Stimulated activated CD8-positive, alpha-beta memory T cell treated with anti-CD3 and anti-CD28 coated beads, Interleukin-4, amount 100 ng/mL, for 4 hours (primary cell): ENCODE measurements at places on chromosomes 7 and 10.

DNA sequence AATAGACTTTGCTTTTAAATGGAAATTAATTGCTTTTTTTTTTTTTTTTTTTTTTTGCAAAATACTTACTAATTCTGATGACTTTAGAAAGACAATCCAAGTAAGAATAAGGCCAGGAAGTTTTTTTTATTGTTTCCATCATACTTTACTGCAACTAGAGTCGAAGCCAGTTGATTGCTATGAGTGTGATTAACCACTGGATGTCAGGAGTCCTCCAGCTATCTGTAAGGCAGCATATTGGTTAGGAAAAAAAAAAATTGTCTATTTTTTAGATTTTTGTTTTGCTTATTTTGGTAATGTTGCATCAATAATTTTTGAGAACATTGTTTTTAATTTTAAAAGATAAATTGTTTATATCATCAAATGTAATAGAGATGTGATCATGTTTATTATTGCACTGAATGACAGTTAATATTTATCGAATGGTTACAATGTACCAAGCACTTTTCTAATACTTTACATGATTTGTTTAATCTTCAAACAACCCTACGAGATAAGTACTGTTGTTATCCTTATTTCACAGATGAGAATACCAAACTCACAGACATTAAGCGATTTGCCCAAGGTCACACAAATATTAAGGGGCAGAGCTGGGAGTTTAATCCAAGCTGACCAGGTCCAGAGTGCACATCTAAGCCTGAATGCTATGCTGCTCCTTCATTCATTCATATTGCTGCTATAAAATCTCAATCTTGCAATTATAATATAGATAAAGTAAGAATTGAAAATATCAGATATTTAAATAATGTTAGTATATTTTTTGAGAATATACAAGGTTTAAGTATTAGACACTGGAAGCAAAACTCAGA, 19.9 kb upstream of the LMOD2 start:
- no peak for DNase-seq

DNA sequence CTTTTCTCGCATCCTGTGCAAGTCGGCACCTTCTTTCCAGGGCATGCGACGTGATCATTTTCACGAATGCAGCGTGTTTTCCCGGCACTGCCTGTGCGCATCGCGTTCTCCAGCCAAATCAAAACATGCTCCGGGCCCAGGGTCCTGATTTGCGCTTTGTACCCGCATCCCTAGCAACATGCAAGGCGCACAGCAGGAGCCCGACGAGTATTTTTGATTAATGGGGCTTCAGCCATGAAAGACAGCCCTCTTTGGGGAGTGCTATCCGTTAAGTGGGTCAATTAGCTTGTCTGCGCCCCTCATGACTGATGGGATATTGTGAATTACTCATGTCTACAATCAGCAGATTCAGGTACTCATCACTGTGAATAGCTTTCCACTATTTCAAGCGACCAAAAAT, 243.3 kb upstream of the RNF32 start:
- no peak for DNase-seq

DNA sequence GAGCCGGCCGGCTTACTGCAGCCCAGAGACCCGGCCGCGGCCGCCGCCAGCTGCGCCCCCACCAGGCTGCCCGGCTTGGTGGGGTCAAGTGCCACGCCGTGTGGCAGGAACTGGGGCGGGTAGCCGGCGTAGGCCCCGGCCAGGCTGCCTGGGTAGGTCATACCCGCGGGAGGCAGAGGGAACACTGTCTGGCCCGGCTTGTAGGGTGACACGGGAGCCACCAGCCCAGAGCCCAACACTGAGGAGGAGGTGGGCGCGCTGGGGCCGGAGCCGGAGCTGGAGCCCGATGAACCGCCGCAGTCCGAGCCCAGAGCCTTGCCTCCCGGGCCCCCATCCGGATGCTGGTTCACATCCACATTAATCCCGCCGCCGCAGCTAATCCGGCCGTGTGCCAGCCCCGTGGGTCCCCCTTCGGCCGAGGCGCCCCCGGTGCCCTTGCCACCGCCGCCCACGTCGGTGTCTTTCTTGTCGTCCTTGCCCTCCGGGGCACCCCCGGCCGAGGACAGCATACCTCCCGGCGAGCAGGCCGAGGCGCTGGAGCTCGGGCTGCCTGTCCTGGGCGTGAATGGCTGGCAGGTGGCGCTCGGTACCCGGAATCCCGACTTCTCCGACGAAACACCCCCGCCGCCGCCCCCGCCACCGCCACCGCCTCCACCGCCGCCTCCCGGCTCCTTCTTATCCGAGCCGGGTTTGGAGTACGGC, 2.0 kb downstream of the ZNF503 start:
- DNase-seq = no peak

DNA sequence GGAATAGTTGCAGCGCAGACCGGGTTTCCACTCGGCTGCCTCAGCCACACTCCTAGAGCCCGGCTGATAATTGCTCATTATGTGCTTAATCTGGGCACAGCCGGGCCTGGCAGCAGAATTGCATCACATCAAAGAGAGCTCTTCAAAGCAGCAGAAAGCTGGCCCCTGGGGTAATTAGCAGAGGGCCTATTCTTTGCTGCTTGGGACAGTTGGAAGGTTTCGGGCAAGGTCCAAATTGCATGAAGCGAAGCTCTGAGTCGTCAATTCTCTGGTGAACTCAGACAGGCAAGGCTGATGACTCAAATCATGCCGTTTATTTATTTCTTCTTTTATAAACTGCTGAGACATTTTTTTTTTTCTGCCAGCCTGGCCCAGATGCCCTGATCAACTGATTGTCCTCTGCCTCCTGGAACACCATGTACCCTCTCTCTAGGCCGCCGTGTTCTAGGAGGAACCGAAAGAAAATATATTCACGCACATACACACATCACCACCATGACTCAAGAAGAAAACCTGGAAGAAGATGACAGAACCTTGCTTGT, 242.2 kb downstream of the RAB11FIP2 start:
- no peak for DNase-seq

- DNase-seq = no peak
Measured at GRCh38 chr10:118272767-118273166, 69.4 kb downstream of the FAM204A start.

GRCh38 chr10:21170216-21170615, 273.1 kb upstream of the NEBL start:
- no peak for DNase-seq

DNA sequence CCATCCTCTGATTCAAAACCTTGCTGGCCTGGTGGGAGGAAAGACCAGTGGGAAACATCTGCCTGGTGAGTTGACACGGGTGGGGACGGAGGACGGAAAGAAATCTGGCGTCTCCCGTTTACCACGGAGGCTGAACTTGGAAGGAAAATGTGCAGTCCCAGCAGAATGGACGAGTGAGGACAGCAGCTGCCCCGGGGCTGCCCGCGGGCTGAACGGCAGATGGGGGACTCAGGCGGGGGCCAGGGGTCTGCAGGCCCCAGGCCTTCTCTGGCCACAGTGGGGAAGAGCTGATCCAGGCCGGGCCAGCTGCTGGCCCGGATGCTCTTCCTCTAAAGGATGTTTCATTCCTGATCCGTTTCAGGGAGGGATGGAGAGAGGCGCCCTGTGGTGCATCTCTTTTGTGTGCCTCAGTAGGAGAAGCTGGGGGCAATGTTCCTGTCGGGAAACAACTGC, 147.5 kb upstream of the CHST15 start:
- DNase-seq = no peak

- no peak for DNase-seq
Measured at GRCh38 chr7:19284136-19284535, 138.9 kb upstream of the FERD3L start.

GRCh38 chr10:36647540-36647939, 477.9 kb upstream of the ANKRD30A start:
- no peak for DNase-seq

- DNase-seq = no peak
Measured at GRCh38 chr10:62640411-62640810, 164.1 kb upstream of the ADO start.

- no peak for DNase-seq
Measured at GRCh38 chr7:79282882-79283602, 170.4 kb downstream of the MAGI2 start.

- no peak for DNase-seq
Measured at GRCh38 chr7:3914051-3914775, 613.2 kb downstream of the SDK1 start.

GRCh38 chr7:158811461-158811860, 17.8 kb downstream of the ESYT2 start:
- no peak for DNase-seq

DNA sequence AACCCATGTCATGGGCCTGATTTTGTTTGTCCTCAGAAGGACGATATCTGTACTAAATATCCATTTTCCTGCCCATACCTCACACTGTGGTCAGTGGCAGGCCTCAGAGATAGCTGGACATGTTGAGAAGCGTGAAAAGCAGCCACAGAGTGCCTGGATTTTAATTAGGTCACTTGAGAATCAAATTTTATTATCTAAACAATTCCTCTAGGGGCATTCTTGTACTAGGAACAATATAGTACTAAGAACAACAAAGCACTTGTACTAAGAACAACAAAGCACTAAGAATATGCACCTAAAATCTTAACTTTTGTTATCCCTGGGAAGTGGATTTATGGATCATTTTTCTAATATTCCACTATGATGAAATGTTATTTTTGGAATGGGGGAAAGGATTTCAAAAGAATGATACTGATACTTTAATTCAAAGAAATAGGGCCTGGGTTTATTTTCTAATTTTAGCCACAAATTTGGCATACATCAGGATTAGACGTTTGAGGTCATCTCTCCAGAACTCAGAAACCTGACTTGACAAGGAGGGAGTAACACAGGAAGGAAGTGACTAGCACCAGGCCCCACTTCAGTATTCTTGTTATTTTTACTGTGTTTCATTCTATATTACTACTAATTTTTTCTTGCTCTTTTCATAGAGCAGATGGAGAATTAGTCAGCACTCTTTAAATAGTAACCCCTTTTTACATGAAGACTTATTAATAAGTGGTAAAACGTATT, 112.2 kb downstream of the EXOC4 start:
- no peak for DNase-seq

DNA sequence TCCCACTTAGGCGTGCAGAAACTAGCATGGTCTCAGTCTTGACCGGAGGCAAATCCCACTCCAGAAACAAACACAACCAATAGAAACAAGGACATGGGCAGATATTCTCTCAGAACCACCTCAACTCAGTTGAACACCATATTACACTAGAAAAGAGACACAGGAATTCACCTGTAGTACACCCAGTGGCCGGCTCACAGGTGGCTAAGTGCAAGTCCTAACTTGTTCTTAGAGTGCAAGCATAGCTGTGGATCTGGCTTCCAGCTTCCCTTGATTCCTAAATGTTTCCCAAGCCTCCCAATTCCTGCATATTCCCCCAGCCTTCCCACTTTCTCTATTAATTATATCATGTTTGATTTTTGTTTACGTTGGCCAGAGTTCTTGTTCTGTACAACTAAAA, 164.4 kb downstream of the TPK1 start:
- no peak for DNase-seq

DNA sequence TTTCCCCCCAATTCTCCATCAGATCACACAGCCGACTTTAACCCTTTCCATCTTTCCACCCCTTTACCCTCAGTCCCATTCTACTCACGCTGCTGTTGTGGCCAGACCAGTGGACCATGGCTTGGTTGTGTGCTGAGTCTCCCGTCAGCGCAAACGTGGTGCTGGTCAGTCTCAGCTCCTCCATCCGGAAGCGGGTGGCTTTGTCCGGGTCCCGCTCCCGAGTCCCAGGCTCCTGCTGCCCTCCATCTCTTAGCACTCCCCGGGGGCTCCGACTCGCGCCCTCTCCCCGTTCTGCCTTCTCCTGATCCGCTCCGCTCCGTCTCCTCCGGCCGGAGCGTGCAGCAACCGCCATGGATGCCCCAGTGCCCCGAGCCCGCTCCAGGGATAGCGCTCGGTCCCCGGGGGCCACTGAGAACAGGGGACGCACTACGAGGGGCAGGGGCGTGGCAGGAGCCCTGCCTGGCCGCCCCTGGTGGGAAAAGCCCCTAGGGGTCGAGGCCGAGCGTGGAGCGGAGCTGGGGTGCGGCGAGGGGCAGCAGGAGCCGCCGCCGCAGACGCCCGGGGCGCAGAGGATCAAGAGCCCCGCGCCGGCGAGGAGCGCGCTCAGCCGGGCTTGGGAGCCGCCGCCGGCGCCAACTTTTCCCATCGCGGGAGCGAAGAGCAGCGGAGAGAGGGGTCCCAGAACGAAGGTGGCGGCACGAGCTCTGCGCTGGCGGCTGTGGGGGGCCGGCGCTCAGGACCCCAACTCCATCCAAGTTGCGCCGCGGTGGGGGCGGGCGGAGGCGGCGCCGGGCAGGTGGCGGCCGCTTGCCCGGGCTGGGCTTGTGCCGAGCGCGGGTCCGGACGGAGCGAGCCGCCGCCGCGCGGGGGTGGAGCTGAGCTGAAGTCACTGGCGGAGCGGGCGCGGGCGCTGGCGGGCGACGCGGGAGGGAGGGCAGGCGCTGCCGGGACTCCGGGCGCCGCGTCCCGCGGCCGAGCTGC, at the start of gene SORCS1:
TSS of gene SORCS1 (minus strand) at position 826 of the 981 bp plus-strand sequence.
- DNase-seq = no peak

GRCh38 chr7:122123746-122124145, 20.3 kb downstream of the AASS start:
- DNase-seq = no peak

- no peak for DNase-seq
Measured at GRCh38 chr7:28625432-28625831, 213.1 kb downstream of the CREB5 start.

GRCh38 chr10:36493516-36493880, 631.9 kb upstream of the ANKRD30A start:
- DNase-seq = no peak

DNA sequence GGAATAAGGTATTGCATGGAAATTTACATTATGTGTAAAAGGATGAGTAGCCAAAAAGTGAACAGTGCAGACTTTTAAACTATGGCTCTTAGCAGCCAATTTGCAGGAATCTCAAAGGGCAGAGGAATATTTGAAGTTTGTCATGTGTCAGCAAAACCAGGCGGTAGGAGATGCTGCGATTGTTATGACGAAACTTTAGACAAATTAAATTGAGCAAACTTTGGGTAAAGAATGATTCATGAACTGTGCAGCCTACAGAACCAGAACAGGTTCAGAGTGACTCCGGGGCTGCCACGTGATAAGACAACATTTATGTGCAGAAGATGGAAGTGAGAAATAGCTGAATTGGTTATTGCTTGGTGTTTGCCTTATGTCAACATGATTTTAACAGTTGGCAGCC, 39.2 kb upstream of the CCDC6 start:
- no peak for DNase-seq

DNA sequence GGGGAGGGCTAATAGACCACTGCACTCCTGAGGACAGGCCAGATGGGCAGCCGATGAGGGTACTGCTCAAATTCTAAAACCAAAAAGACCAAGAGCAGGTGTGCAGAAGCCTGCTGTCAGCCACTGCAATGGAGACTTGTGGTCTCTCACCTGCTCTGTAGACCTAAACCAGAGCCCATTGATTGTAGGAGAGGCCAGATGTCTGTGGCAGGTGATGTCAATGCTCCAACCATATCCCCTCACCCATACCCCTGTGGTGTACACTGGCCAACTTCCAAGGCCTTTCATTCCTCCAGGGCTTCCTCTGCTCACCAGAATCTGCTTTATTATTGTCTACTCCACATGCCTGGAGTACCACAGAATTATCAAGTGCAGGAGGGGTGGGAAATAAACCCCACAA, 116.9 kb upstream of the CHST15 start:
- DNase-seq = no peak

GRCh38 chr7:39948375-39948955, 1.6 kb upstream of the CDK13 start:
- DNase-seq = no peak

- DNase-seq = no peak
Measured at GRCh38 chr10:100007231-100008141, 2.3 kb downstream of the DNMBP start.

- no peak for DNase-seq
Measured at GRCh38 chr7:45184326-45185027, 26.9 kb downstream of the RAMP3 start.
